GM04504 (cell line): ENCODE measurements at places on chromosomes 1 and 21.
A peak's percentile ranks its signal among the peaks of the same experiment; 100 is the strongest.

DNA sequence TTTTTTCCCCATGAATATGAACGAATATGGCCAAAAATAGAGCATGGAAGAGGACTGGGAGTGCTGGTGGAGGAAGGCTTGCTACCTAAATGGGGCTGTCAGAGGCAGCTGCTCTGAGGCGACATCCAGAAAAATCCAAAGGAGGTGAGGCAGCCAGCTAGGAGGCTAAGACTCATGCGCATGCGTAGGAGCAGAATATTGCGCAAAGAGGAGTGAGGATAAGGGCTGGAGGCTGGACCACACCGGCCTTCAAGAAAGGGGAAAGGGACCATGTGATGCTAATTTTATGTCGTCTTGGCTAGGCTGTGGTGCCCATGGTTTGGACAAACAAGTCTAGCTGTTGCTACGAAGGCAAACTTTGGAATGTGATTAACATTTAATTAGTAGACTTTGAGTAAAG lies 30.5 kb downstream of the HEYL start:
- DNase-seq: no peak

GRCh38 chr1:74908131-74908530 lies 175.2 kb downstream of the TYW3 start:
- no peak for DNase-seq

GRCh38 chr1:17994046-17994445 lies 113.6 kb upstream of the IGSF21 start:
- no peak for DNase-seq

GRCh38 chr1:111948209-111949171 lies 41.0 kb downstream of the KCND3 start:
- peak; percentile 8 for DNase-seq

DNA sequence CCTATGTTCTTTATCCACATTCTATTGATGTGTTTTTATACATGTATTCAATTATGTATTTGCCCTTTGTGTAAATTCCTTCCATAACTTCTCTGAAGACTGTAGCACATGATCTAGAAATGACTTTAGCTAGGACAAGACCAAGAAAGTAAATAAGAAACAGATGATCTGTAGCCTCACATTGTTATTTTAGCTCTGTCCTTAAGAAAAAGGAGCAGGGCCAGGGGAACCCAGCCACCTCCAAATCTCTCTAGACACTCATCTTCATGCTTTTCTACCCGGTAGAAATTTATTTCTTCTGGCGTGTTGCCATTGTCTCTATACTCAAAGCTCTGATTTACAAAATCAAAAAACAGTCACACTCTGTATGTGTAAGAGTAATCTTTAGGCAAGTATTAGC lies 27.1 kb downstream of the CDC7 start:
- DNase-seq: no peak

GRCh38 chr1:151943591-151943990 lies 34.3 kb upstream of the THEM4 start:
- no peak for DNase-seq

GRCh38 chr1:116408803-116409720 lies 36.0 kb downstream of the ATP1A1 start:
- DNase-seq: no peak

DNA sequence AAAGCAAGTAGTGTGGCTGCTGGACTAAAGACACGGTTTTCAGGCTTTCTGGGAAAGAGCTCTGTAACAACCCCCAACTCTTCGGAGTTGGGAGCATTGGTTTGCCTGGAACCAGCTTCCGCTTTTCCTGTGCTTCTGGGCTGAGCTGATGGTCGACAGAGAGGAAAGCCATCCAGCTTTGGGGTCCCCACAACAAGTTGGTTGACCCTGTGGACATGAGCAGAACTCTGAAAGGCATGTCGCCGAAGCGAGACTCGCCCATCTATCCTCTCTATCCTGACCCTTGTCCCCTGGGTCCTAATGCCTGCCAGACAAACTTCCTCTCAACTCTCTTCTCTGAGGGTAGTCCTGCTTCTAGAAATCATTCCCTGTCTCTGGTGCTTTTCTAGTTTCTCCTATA lies 31.9 kb upstream of the FCGR2A start:
- DNase-seq: no peak

DNA sequence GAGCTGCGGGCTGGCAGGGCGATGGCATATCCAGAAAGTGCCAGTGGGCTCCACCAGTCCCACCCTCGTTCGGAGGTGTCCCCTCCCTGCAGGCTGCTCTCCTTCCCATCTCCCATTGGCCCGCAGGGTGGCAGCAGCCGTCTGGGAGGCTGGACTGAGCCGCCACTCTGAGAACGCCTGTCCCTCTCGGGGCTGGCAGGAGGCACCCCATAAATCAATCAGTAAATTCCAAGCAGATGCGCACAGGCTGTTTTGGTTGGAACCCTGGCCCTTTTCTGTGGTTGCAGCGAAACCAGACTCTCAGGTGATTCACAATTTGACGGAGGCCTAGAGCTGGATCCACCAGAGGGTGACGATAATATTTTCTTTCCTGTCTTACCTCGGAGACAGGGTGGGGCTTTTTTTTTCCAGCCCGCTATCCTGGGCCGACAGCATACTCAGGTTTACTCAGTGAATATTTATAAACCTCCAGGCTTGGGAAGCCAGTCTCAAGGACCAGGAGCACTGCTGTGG lies 99.7 kb downstream of the GLIS1 start:
- DNase-seq: peak; percentile 42

- DNase-seq: peak; percentile 61
These were observed 746 bp downstream of the MACF1 start for GRCh38 chr1:39205102-39205780.

GRCh38 chr1:52531249-52531872 lies 21.5 kb downstream of the TUT4 start:
- no peak for DNase-seq

DNA sequence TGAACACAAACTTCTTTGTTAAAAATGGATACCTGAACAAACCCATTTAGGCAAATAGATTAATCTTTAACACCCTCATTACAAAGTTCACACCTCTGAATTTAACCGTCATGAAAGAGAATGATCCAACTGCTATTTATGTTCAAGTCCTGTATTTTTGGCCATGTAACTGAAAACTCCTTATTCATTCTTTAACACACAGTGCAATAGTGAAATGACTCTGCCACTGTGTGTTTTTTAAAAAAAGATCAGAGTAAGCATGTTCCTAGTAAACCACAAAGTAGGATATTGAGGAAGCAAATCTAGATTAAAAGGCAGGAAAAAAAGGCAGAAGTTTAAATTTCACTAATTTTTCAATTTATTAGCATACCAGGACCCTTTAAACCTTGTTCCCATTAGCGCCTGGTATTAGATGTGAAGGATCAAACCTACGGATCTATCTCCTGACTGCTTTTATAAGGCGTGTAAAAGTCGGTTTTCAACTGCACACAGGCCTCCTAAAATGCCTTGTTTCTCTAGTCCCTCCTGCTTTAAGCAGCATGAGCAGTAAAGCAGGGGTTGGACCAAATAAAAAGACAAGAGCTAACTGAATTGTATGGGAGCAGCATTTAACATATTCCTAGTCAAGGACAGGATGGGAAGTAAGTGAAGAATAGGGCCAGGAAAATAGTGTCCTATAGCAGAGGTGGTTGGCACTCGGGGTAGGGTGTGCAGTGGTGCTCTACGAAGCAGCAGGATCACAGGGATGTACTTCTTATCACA lies 33.4 kb downstream of the NUCKS1 start:
- DNase-seq: no peak

- peak; percentile 41 for DNase-seq
These were observed at the start of gene SPATC1L for GRCh38 chr21:46183910-46184624. Gene SPATC1L, minus strand, starts transcription at chr21:46184459. Its CDS starts 1,643 bp downstream, at chr21:46182816.

DNA sequence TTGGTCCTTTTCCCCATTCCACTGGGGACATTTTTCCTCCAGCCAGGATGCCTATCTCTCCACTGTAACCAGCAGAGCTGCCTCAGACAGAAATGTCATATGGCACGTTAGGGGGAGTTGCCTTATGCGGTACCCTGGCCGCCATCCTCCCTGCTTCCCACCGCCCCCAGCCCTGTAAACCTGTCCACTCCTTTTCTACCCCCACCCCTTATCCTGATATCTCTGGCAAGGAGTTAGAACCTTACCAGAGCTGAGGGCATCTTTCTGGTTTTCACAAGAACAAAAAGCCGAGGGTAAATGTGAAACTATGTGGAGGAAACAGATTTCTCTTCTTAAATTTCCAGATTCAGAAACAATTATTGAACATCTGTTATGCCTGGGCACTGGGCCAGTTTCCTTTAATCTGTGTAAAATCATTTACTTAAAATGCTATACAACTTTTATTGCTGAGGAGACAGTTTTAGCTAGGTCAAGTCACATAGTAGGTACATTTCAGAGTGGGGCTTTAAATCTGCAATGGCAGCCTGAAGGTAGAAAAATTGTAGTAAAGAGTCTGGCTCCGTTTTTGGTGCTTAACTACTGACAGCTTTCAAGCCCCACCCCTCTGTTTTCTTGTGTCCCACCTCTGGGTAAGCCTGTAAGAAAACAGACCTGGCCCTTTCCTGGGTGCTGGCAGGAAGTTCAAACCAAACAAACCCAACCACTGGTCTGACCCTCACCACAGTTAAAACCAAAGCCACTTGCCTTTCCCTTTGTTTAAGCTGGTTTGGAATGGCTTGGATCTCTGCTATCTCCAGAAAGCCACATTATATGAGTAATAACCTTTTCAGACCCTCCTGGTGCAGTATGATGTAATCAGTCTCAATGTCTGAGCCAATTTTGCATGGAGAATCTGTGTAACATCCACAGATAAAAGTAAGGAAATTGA lies 319.0 kb downstream of the HHAT start:
- DNase-seq: peak; percentile 11

GRCh38 chr21:23644768-23645167 lies 1962.5 kb downstream of the MRPL39 start:
- DNase-seq: no peak

DNA sequence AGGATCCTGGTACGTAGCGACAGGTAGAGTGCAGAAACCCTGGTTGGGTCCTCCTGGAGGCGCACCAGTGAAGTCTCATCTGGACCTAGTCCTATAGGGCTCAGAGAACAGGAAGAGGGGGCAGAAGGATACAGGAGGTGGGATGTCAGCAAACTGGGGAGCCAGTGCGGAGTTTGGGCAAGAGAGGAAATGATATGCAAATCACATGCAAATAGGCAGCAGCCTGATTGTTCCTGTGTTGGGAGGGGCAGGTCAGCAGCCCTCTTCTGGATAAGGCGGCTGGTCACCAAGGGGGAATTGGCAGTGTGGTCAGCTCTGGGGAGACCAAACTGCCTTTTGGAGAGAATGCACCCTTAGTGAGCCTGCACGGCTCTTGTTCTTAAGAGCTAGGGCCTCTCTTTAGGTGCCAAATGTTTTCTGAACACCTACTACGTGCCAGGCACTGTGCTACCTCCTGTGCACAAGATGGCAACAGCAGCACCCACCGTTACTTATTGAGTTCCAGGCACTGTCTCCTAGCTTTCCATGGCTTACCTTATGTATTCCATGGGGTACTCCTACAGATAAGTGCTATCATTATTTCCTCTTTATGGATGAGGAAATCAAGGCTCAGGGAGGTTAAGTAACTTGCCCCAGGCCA lies 18.1 kb upstream of the PADI3 start:
- no peak for DNase-seq

GRCh38 chr1:241551759-241552638 lies 19.8 kb downstream of the KMO start:
- no peak for DNase-seq

DNA sequence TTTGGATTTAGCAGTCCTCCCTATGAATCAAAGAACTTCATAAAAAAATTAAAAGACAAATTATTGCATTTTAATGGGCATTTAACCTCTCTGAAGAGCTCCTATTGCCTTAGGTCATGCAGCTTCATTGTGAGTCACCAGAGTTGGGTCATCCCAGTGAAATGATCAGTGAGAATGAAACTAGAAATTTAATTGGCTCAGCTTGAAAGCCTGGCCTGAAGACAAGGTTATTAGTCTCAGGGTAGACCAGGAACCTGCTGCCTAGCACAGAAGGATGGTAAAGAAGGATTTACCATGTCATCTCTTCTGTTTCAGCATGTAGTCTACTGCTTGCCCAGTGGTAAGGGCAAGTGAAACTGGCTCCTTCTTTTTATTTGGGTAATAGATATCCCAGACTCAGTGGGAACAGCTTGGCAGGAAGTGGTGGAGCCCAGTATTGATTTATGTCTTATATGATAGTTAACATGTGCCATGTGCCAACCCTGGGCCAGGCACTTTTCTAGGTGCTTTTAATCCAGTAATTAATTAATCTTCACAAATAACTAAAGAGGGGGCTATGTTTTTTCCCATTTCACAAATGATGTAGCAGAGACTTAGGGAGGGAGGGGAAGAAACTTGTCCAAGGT lies 23.6 kb downstream of the LAMC2 start:
- DNase-seq: peak; percentile 84

DNA sequence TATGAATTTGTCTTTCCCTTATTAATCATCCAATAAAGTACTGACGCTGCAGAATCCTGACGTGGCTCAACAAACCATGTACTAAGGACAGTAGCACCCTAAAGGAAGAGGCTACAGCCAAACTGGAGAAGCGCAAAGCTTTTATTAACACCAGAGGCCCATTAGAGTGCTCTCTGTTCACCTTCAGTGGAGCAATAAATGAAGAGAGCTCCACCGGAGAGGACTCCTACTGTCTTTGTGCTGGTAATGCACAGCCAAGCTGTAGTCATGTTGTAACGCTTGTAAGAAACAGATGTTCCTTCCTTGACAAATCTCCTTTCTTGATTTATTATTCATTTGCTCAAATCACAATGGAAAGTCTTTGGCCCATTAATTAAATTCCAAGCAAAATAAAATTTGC lies 220.7 kb upstream of the RRP15 start:
- DNase-seq: no peak

DNA sequence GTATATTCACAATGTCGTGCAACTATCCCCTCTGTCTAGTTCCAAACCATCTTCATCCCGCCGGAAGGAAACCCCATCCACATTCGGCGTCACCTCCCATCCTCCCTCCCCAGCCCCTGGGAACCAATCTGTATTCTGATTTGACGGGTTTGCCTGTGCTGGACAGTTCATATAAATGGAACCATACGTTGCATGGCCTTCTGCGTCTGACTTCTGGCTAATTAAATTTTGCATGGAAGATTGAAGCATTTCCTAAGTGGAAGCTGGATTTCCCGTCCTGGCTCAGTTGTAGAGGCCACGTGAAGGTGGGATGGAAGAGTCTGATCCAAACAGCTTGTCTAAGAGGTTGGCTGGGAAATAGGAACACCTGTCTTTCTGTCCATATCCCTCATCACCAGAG lies 14.6 kb downstream of the SPSB1 start:
- DNase-seq: no peak

DNA sequence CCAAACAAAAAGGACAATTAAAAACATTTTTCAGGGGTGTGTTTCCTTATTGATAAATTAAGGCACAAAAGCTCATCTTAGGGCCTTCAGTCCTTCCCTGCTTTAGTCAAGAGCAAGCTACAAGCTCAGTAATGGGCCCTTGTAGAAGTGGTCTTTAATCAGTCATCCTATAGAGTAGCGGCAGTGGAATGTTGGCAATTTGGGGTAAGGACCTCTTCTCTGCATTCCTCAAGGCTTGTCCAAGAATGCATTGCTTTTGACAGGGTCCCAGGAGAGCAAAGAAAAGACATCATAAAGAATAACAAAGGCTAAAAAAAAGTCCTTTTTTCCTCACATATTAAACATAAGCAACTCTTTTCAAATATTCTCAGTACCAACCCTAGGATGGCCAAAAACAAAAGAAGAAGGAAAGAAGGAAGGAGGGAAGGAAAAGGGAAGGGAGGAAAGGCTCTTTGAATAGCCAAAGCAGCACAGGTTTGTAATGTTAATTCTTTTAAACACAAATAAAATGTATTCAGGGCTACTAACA lies 27.3 kb upstream of the CAMK1G start:
- DNase-seq: no peak

GRCh38 chr1:27655151-27655937 lies 16.6 kb downstream of the IFI6 start:
- DNase-seq: no peak

GRCh38 chr1:75438355-75438754 lies 172.6 kb downstream of the SLC44A5 start:
- no peak for DNase-seq
